ENCODE measurements at places on chromosomes 13 and 19.

DNA sequence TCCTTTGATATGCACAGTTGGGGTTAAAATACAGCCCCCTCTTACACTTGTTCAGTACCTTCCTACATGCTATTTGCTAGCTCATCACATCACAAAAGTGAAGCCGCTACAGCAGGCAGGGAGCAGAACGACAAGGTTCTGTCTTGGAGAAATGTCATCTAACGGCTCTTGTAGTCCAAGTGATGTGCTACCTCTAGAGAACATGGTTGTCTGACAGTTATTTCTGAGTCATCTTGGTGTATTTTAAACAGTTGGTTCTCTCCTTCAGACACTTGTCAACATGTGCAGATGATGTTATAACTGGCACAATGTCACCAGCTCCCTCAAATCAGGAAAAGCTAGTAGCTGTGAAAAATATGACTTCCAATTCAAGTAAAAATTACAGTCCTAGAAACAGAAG is 865.0 kb downstream of the PCDH9 start:
- DNase-seq = no peak

DNA sequence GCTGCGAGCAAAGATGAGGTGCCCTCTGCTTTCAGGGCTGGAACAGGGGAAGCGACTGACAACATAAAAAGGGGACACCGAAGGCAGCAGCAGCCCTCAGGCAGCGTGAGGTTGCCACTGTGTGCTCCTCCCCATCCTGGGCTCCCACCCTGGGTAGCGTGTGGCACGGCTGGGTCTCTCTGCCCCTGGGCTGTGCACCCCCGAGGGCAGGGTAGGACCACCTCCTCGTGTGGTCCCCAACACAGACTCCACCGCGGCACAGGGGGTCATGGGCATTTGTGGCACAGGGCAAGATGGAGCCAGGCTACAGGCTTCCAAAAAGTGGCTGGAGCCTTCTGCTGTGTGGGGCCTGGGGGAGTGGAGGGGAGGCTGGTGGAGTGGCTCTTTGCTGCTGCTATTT is 6.5 kb upstream of the RSPH6A start:
- DNase-seq = no peak

DNA sequence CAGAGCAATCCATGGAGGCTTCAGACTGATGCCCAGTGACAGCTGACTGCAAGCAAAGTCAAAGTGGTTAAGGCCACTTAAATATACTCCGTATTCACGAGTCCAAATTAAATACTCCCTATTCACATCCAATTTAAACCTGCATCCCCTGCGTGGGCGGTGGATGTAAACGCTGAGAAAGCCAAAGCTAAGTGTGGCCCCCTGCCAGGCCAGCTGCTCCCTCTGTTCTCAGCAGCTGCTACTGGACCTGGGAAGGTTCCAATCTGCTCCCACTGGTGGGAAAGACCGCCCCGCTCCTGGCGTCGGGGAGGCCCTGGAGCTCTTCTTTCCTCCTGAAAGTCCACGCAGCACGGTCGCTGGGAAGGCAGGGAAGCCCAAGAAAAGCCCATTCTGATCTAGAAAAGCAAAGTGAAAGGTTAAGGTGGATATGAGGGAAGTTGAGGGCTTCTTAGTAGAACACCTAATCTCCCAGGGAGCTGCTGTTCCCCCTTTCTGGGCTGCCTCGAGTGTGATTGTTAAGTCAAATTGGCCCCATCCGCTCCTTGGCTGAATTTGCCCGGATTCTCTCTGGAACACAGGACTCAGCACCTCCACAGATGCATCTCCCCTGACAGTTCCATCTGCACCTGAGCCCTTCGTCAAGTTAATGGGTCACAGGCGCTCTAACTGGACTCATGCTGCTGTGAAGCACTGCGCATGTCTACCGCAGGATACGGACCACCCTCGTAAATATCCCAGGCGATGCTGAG is 205.5 kb downstream of the USP12 start:
- no peak for DNase-seq

GRCh38 chr19:33278403-33279269 is 23.7 kb downstream of the CEBPA start:
- no peak for DNase-seq

DNA sequence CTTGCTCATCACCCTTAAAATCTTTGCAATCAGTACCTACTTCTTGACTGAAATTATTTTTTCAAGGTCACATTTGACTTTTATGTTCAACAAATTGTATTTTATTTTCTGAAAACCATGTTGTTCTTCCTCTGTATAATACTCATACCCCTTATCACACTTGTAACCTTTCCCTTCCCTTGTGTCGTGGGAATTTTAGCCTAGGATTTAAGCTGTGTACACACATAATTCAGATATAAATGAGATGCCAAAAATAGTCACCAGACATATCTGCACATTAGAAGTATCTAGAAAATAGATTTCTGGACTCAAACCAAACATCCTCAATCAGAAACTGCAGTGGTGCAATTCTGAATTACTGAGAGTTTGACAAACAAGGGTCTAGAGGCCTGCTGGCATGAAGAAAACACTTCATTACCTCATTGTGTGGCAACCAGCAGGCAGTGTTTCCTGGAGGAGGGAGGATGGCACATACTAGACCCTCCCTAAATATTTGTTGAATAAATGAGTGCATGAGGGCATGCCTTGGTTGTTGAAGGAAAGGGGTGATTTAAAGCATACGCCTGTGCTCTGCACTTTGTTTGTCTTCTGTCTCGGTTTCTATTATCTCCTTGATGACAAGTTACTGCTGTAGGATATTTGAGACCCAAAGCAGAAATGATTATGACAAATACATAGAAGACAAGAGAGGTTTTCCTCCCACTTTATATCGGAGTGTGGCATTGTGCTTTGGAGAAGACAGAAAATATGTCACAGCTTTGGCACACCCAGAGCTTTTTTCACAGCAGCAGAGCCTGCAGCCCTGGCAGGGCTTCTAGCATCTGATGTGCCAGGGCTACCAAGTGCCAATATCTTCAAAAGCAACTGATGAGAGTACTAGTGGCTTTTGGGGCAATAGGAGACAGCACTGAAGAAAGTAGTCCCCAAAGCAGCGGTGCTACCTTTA is 881.1 kb downstream of the PCDH9 start:
- no peak for DNase-seq

DNA sequence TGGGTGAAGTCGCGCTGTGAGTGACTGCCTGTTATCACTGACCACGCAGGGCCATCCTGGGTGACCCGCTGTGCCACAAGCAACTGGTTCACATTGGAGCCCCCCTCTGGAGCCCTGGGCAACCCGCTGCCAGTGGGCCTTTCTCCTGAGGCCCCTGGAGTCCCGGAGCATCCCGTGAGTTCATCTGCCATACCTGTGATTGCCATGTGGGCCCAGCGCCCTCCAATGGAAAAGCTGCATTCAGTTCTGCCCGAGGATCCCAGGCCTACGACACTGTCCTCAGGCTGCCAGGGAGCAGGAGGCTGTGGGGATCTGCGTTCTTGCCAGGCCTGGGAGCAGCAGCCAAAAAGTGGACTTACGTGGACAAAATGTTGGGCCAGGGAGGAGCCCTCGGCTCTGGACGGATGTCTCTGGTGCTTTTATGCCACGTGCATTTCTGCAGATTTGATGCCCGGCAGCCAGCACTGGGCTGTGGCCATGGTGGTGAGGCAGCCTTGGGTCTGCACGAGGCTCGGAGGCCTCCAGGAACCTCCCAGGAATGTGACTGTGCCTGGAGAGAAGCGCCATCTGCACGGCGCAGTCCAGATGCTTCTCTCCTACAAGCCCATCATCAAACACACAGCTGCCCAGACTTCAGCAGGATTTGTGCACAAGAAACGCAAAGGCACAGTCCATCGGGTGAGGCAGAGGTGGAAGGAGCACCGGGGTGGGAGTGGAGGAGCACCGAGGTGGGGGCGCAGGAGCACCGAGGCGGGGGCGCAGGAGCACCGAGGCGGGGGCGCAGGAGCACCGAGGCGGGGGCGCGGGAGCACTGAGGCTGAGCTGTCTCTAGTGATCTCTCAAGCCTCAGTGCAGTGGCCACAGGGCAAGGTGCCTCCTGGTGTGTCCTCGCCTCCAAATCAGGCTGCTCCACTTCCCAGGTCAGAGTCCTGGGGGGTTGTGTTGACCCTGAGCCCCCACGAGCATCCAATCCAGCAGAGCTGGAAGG is 44.0 kb downstream of the C13orf46 start:
- DNase-seq = no peak

GRCh38 chr19:32813862-32814425 is 55.6 kb downstream of the SLC7A9 start:
- no peak for DNase-seq

- DNase-seq = no peak
Observed at GRCh38 chr19:39438270-39438934, 2.7 kb upstream of the RPS16 start.

DNA sequence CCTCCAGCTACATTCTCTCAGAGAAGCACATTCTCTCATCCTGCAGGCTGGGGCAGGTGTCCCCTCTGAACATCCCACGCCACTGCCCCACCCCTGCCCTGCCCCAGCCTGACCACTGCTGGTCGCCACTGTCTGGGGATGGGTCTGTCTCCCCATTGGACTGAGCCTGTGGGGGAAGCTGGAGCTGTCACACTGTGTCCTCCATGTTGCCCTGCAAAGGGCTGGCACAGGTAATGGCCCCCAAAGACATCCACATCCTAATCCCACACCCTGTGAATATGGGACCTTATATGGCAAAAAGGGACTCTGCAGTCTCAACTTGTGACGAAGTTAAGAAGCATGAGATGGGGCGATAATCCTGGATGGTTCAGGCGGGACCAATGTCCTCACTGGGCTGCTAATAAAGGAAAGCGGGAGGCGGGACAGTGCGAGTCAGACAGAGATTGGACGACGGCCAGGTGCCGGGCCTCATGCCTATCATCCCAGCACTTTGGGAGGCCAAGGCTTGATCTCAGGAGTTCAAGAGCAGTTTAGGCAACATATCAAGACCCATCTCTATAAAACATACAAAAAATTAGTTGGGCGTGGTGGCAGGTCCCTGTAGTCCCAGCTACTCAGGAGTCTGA is 9.1 kb downstream of the AP2S1 start:
- DNase-seq = no peak

DNA sequence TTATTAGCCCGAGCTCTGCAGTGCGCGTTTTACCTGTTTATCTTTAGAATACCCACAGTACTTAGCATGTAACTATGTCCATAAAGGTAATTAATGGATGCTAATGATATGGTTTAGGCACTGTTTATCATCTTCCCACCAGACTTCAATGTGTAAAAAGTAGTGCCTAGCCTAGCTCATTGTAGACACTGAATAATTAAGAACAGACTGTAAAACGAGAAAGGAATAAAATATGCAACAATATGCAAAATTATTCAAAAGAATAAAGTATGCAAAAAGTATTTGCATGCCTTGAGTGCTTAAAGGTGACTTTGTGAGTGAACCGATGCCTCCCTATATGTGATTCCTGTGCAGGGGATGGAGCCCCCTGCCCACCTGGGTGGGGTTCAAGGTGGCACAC is 35.7 kb upstream of the RNF113B start:
- DNase-seq = no peak

- DNase-seq = no peak
Observed at GRCh38 chr19:30672926-30673325, 300.7 kb downstream of the ZNF536 start.

DNA sequence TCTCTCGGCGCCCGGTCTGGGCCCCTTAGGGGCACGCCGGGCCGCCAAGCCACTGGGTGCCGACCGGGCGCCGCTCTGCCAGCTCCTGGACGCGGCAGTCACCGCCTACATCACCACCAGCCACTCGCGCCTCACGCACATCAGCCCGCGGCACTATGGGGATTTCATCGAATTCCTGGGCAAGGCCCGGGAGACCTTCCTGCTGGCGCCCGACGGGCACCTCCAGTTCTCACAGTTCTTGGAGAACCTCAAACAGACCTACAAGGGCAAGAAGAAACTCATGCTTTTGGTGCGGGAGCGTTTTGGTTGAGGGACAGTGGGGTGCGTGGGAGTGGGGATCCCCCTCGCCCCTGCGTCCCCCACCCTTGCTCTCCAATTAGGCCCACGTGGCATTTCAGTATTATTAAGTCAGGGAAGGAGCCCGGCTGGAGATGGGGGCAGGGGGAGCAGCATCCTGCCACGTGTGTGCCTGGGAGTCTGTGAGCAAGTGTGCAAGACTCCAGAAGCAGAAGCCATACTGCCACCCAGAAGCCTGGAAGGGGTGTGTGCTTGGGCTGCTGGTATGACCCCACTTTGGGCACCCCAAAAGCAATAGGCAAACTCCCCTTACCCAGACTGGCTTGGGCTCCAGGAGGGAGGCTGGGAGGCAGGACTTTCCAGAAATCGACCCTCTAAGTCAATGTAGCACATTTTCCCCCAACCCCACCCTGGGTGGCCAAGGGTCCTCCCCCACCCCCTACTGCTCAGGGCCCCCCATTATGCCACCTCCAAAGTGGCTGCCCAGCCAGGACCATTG is 35.7 kb downstream of the ZSWIM4 start:
- no peak for DNase-seq

Data from CD4-positive, alpha-beta T cell (primary cell).